Stimulated activated CD4-positive, alpha-beta T cell treated with anti-CD3 and anti-CD28 coated beads, Interleukin-1b, Interleukin-23, amount 100 ng/mL, for 1 hour (primary cell): ENCODE measurements at places on chromosomes 5 and 9.

GRCh38 chr5:107985144-107985543 lies 314.4 kb upstream of the EFNA5 start:
- no peak for DNase-seq

- no peak for DNase-seq
These were observed 692 bp upstream of the SRA1 start for GRCh38 chr5:140557965-140558364.

DNA sequence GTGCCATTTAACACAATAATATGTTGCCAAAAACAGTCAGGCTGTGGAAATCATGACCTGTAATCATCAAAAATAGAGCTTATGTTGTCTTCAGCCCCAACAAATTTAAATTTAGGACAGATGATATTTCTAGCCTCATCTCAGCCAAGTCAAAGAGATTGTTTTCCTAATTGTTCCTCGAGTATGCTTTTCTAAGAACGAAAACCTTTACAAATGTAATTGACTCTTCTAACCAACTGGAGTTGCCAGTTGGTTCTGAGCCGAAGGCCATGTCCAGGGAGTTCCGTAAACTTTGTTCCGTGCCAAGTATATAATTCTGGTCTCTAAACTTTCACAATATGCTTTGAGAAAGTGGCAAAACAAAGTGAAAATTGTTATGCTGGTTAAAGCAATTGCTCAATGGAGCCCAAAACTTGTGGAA lies 160.8 kb downstream of the CEMIP2 start:
- DNase-seq = no peak

GRCh38 chr5:133868946-133869518 lies 99.4 kb downstream of the C5orf15 start:
- peak; percentile 69 for DNase-seq

GRCh38 chr9:135500525-135501260 lies at the start of gene MRPS2:
TSS of gene MRPS2 (plus strand) at chr9:135500682. CDS start at chr9:135500711, 29 bp downstream.
- peak; percentile 63 for DNase-seq

DNA sequence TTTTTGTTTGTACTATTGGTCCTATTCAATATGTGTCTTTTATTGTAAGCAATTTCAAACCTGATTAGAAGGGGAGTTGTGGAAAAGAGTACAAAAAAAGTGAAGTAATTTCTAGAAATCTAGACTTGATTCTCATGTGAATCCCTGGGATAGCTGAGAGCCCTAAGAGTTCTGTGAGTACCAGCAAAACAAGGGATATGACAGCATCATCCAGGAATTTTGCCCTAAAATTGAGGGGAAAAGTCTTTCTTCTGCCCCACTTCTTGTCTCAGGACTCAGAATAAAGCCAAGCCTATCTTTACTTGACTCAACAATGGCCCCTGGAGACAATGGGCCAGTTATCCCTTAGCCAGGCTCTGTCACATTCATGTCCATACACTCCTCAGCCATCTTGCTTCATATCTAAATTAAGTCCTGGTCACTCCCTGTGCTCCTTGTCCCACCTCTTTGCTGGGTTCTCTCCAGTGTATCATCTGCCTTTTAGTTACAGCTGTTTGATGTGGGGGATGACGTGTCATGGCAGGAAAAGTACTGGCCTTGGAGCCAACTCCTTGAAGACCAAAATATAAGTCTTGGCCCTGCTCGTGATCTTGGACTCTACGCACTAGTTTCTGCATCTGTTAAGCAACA lies 81.2 kb downstream of the ADAMTS12 start:
- no peak for DNase-seq
